ENCODE measurements at places on chromosomes 11 and 22.

DNA sequence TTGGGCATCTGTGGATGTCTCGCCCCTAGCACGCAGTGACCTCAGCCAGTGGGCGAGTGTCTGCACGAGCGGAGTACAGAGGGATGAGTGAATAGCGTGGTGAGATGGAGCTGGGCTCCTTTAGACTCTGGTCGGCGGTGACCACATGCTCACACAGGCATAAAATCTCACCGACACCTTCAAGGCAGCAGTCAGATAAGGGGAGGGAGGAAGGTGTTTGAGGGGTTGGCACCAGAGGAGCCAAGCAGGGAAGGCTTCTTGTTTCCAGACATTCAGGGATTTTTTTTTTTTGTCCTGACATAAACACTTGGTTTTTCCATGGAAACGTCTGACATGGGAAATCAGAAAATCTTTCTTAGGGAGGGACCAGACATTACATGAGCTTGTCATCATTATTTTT, 35.8 kb downstream of the GRIK4 start:
- no peak for DNase-seq

DNA sequence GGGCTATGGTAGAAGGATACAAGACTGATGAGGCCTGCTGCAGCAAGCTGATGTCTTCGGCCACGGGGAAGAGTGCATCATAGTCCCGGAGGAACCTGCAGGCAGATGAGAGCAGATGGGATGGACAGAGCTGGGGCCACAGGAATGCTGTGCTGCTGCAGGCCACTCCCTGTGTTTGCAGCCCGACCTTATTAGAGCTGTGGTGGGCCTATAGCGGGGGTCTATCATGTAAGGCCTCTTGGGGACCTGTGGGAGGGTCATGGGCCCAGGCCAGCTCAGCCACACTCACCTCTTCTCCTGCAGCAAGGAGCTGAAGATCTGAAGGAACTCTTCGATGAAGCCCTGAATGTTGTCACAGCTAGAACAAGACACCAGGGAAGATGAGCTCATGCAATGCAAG, 31.9 kb downstream of the ASCC2 start:
- DNase-seq = no peak

- no peak for DNase-seq
These were observed 4.1 kb downstream of the LRRC32 start for GRCh38 chr11:76666408-76666807.

DNA sequence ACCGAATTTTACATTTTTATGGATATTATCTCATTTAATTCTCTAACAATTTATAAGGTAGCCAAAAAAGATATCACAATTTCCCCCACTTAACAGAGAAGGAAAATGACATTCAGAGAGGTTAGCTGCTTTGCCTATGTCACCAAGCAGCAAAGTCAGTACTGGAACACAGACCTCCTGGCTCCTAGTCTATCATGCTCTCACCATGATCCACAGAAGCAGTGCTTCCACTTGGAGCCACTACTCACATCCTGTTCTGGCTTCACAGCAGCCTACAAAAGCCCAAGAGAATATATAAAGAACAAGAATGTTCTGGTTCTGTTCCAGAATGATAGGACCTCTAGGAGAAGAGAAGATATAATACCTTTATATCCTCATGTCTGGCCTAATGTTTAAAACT, 59.5 kb upstream of the SCUBE2 start:
- DNase-seq = no peak

- DNase-seq = no peak
These were observed 57.6 kb downstream of the PLEKHA7 start for GRCh38 chr11:16956538-16957153.

DNA sequence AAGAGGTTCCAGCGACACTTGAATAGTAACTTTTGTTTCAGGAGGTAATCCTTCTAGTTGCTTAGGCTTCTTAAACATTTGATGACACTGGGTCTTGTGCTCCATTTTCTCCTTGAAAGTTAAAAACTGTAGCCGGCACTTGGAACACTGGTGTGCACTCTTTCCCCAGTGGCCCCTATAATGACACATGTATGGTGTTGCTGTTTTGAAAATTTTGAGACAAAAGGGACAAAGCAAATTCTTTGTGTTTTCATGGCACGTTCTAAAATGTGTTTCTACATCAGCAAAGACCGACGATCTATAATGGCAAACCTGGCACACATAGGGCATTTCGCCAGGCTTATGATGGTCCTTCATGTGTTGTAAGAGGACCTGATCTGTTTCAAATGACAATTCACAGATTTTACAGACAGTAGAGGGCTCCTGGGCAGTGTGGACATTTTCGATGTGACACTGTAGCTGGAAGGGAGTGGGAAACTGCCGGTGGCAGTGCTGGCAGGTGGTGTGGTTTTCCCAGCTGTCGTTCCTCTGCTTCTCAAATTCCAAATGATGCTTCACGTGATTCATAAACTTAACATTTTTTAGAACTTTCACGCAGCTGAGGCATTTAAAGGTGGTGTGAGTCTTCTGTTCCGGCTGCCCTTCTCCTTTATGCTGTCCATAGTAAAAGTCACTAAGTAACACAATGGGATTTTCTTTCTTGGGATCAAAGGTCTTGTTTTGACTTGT, 20.5 kb downstream of the ZNF280B start:
- no peak for DNase-seq

DNA sequence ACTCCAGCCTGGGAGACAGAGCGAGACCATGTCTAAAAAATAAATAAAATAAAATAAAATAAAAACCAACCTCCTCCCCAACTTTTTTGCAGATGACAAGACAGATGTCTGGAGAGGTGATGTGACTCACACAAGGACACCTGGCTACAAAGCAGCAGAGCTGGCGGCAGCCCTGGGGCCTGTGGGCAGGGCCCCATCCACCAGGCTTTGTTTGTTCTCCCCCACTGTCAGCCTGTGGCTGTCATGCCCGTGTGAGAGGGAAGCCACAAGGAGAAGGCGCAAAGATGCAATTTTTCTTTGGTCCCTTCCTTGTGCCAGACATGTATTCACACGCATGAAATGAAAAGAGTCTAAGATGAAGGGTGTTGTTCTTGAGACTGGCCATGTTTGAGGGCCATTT, 16.6 kb downstream of the CD59 start:
- no peak for DNase-seq

- no peak for DNase-seq
These were observed 38.0 kb downstream of the EXT2 start for GRCh38 chr11:44133335-44133946.

DNA sequence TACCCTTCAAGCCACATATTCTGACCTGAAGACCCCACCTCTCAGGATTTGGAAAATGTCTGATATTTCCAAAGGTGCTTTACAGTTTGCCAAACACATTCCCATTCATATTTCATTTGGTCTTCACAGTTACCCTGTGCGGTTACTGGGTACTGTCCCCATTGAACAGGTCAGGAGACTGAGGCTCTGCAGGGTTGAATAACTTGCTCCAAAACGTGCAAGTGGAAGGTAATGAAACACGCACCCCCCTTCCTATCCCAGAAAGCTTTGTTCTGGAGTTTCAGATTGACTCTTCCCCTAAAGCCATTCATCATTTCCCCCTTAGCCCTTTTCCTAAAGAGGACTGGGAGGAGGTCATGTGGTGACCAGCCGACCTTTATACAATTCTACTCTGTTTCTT, 18.8 kb downstream of the MICAL2 start:
- no peak for DNase-seq

DNA sequence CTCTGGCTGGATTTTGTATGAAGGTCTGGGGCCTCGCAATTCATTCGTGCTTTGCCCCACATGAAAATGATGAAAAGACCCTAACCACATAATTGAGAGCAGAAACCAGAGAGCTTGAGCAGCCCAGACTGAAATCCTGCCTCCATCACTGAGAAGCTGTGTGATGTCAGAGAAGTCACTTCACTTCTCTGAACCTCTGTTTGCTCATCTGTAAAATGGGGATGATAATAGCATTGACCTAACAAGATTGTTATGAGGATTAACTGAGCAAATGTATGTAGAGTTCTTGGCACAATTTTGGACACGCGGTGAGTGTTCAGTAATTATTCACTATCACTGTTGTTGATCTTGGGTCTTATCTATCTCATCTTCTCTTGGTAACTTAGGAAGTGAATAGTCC, 56.2 kb upstream of the ASPHD2 start:
- DNase-seq = no peak
